Neural crest cell (in vitro differentiated cells): ENCODE measurements at places on chromosomes 12 and 14.

GRCh38 chr12:54201001-54201794 is 12.4 kb upstream of the SMUG1 start:
- H3K27me3 ChIP-seq, result peaks cover 98% of the 10 kb centered on the region
- peak; percentile 79 for DNase-seq
- H3K4me3 ChIP-seq, result no peak overlapping the region
- peaks cover 12% of the 10 kb centered on the region for H3K4me1 ChIP-seq
- no peak overlapping the region for H3K27ac ChIP-seq

- H3K36me3 ChIP-seq, result no peaks in the 10 kb centered on the region
- no peak overlapping the region for H3K4me3 ChIP-seq
- DNase-seq, result no peak
- no peaks in the 10 kb centered on the region for H3K27me3 ChIP-seq
- no peaks in the 10 kb centered on the region for H3K4me1 ChIP-seq
Measured at GRCh38 chr12:16281157-16281556, 3.7 kb upstream of the SLC15A5 start.

GRCh38 chr12:79143803-79144202 is 279.2 kb downstream of the SYT1 start:
- no peaks in the 10 kb centered on the region for H3K27me3 ChIP-seq
- no peak overlapping the region for H3K27ac ChIP-seq
- peaks cover 4% of the 10 kb centered on the region for H3K36me3 ChIP-seq
- no peak overlapping the region for H3K4me3 ChIP-seq
- H3K4me1 ChIP-seq, result no peaks in the 10 kb centered on the region
- DNase-seq, result no peak

GRCh38 chr14:72783741-72784140 is 110.2 kb downstream of the DPF3 start:
- no peaks in the 10 kb centered on the region for H3K36me3 ChIP-seq
- H3K27me3 ChIP-seq, result no peaks in the 10 kb centered on the region
- no peak overlapping the region for H3K4me3 ChIP-seq
- H3K4me1 ChIP-seq, result peaks cover 22% of the 10 kb centered on the region
- H3K27ac ChIP-seq, result peak overlapping the region; percentile 27

- H3K4me3 ChIP-seq, result no peak overlapping the region
- H3K27ac ChIP-seq, result no peak overlapping the region
- peaks cover under 1% of the 10 kb centered on the region for H3K4me1 ChIP-seq
- DNase-seq, result no peak
- peaks cover 5% of the 10 kb centered on the region for H3K27me3 ChIP-seq
Measured at GRCh38 chr12:8501720-8502119, 11.6 kb upstream of the CLEC4D start.

- H3K36me3 ChIP-seq, result no peaks in the 10 kb centered on the region
- H3K27ac ChIP-seq, result no peak overlapping the region
- H3K4me1 ChIP-seq, result peaks cover 12% of the 10 kb centered on the region
- H3K4me3 ChIP-seq, result no peak overlapping the region
- no peaks in the 10 kb centered on the region for H3K27me3 ChIP-seq
Measured at GRCh38 chr14:59240356-59240755, 51.9 kb downstream of the DAAM1 start.

GRCh38 chr12:125129179-125129571 is 63.9 kb downstream of the AACS start:
- H3K27me3 ChIP-seq, result no peaks in the 10 kb centered on the region
- peaks cover 11% of the 10 kb centered on the region for H3K36me3 ChIP-seq
- no peak overlapping the region for H3K27ac ChIP-seq
- no peak overlapping the region for H3K4me3 ChIP-seq
- DNase-seq, result no peak
- H3K4me1 ChIP-seq, result no peaks in the 10 kb centered on the region

GRCh38 chr12:32490801-32491200 is 91.4 kb downstream of the FGD4 start:
- H3K36me3 ChIP-seq, result no peaks in the 10 kb centered on the region
- no peak for DNase-seq
- H3K27ac ChIP-seq, result no peak overlapping the region
- H3K27me3 ChIP-seq, result no peaks in the 10 kb centered on the region

DNA sequence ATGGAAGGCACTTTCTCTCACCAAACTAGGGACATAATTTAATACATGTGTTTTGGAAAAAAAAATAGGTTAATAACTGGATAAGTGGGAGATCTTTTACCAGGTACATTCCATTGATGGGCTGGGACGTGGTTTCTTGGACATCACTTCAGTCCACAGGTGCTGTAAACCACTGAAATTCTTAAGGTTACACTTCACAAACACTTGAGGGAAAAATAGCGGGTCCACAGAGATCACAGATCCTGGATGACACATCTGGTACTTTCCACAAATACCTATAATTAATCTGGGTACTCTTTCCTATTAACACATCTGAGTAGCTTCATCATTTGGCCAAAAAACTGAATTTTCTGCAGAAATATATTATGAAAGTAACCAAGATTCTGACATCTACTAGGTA is 85.0 kb downstream of the POLR3B start:
- H3K27ac ChIP-seq, result no peak overlapping the region
- H3K4me3 ChIP-seq, result no peak overlapping the region
- DNase-seq, result no peak
- no peaks in the 10 kb centered on the region for H3K27me3 ChIP-seq
- peaks cover 34% of the 10 kb centered on the region for H3K4me1 ChIP-seq
- H3K36me3 ChIP-seq, result peaks cover 11% of the 10 kb centered on the region

DNA sequence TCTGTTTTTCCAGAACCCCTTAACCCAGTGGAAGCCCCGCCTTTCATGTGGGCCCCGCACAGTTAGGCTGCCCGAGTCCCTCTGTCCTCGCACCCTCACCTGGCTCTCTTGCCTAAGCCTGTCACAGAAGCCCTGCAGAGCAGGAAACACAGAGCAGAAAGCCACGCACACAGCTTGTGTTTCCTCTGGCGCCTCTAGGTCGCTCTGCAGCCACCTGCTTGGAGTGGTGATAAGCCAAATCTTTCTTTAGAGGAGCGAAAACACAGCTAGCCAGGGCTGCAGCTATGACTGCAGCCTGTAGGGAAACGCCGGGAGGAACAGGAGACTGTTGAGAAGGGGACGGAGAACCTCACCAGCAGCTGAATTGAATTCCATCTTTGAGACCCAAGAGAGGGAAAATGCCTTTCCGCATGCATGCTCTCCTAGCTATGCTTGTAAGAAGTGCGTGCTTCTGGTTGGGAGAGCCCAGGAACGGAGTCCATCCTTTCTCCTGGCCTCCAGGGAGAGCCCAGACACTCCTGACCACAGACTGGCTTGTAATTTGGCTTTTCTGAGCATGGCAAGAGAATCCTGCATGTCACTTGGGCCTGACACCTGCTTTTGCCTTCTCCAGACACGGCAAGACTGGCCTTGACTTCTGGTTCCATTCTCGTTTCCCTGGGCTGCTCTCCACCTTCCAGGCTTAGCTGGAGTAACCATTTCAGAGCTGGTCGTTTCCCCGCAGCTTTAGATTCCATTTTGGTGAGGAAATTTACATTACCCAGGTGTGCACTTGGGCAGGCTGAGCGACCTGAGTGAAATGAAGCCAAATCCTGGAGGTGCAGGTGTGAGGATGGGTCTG is 301.6 kb downstream of the CACNA1C start:
- H3K27me3 ChIP-seq, result no peaks in the 10 kb centered on the region
- no peaks in the 10 kb centered on the region for H3K36me3 ChIP-seq
- H3K4me3 ChIP-seq, result no peak overlapping the region
